ENCODE measurements at places on chromosomes 2 and 18. TPM values are rescaled to one million over a fixed set of nuclear protein-coding genes. Genes with fewer than 3 reads are reported as not detected.

GRCh38 chr2:121036226-121036692 is 248.7 kb downstream of the TFCP2L1 start:
- DNase-seq, result no peak

GRCh38 chr18:54734059-54734458 is 94.2 kb upstream of the RAB27B start:
- no peak for DNase-seq

- DNase-seq, result peak; percentile 55
Observed at GRCh38 chr2:199798831-199799580, 52.0 kb downstream of the FTCDNL1 start.

- DNase-seq, result no peak
Observed at GRCh38 chr18:57443702-57444101, 8.5 kb downstream of the ONECUT2 start.

GRCh38 chr18:38301621-38302020 is 736.0 kb upstream of the CELF4 start:
- no peak for DNase-seq

DNA sequence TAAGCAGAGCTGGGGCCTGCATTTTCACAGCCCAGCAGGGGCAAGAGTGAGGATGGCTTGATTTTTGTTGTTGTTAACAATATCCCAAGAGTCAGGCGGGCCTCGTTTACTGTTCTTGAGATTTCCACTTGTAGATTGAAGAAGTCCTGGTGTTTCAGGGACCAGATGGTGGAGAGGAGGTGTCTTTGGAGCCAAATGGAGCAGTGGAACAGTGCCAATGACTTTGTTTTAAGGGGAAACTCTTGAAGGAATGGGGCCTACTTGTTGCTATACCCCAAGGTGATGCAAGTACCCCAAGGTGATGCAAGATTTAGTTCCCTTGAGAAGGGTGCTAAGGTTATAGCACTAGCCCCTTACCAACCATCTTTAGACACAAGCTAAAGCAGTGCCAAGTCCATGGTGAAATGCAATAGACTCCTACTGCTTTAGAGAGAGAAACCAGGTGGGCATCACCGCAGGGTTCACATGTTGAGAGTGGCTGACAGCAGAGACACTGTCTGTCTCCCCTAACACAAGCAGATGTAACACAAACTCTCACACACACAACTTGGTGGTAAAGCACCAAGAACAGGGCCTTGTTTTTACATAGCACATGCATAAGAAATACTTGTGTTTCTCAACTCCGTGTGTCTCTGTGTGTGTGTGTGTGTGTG is 44.0 kb downstream of the HK2 start:
- no peak for DNase-seq

GRCh38 chr2:69055688-69056470 is 42.9 kb downstream of the ANTXR1 start:
- DNase-seq, result no peak

DNA sequence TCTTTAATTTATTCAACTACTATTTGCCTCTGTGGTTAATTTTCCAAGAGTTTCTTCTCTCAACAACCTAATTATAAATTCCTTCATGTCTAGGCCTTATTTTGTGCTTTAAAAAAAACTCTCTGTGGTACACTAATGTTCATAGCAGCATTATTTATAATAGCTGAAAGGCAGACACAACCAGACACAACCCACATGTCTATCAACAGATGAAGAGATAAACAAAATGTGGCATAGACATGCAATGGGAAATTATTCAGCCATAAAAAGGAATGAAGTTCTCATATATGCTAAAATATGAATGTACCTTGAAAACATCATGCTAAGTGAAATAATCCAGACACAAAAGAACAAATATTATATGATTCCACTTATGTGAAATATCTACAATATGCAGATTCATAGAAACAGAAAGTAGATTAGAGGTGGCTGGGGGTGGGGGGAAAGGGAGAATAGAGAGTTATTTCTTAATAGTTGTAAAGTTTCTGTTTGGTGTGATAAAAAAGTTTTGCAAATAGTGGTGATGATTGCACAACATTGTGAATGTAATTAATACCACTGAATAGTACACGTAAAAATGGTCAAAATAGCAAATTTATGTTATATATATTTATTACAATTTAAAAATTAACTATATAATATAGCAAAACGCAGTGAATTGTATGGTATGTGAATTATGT is 28.1 kb upstream of the RASGRP3 start:
- DNase-seq, result no peak

DNA sequence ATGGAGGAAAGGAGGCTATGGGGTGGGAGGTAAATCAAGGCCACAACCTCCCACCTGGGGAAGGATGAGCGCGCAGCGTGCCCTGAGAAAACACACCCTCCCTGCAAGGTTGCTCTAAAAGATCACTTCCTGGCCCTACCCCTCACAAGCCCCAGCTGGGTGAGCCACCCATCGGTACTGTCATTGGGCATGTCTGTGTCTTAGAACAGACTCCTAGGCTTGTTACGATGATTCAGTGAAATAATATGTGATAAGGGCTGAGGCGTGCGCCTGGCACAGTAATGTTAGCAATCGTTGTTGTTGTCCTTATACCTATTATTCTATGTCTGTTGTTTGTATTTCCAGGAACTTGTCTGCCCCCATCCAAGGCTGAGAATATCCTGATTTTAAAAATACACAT is 175.1 kb downstream of the ZFP36L2 start:
- DNase-seq, result no peak

ADRA2B gene
- total RNA-seq, result 5.3 TPM

PLCL1 gene
- 25.4 TPM for total RNA-seq

CCDC93 gene
- 9.9 TPM for total RNA-seq

Data from psoas muscle (tissue), 8 donors.